ENCODE measurements at places on chromosomes 16 and 17. TPM values are rescaled to one million over a fixed set of nuclear protein-coding genes. Genes with fewer than 3 reads are reported as not detected.

- H3K4me3 ChIP-seq = no peak overlapping the region
- H3K36me3 ChIP-seq = no peaks in the 10 kb centered on the region
- no peaks in the 10 kb centered on the region for H3K4me1 ChIP-seq
Measured at GRCh38 chr17:15023589-15024336, 241.4 kb downstream of the PMP22 start.

GRCh38 chr17:44758414-44759085 is at the start of gene ADAM11:
Gene ADAM11, plus strand, starts transcription at chr17:44758988. Its CDS starts 212 bp downstream, at chr17:44759200.
- DNase-seq = no peak
- H3K4me3 ChIP-seq = no peak within 1 kb of the TSS
- H3K27ac ChIP-seq = no peak within 1 kb of the TSS

DNA sequence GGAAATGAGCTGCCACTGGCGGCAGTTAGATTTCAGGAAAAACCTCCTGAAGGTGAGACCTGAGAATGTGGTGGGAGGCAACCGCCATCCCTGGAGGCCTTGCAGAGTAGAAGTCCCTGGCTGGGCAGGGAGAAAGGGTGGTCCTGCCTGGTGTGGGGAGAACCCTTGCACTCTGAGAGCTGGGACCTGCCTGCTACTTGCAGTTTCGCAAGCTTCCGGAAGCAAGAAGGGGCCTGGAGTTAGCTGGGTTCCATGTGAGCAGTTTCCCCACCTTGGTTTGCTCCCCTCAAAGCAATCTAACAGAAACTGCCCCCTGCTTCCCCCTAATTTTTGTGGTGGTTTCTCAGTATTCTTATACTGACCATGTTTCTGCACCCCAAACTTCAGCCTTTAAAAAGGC is 6.5 kb downstream of the ZNF629 start:
- H3K27me3 ChIP-seq = no peaks in the 10 kb centered on the region
- H3K27ac ChIP-seq = no peak overlapping the region
- peaks cover 4% of the 10 kb centered on the region for H3K4me1 ChIP-seq
- no peak for DNase-seq

DNA sequence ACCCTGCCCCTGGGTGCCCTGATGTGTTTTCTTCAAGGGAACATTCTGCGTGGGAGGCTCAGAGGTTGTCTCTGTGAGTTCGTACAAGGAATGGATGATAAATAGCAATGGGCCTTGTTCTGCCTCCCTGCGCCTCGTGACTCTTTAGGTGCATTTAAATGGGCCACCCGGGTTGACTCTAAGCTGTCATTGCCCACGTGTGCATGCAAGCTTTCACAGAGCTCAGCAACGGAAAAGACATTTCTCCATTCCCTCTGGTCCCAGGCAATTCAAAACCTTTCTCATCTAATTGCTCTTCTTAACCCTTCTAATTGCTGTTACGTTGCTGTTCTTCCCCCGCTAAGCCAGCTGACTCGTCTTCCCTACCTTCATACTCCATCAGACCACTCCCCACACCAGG is 71.5 kb upstream of the SDK2 start:
- H3K4me1 ChIP-seq = peaks cover 15% of the 10 kb centered on the region

- no peaks in the 10 kb centered on the region for H3K27me3 ChIP-seq
- H3K27ac ChIP-seq = peak overlapping the region; percentile 68
- no peaks in the 10 kb centered on the region for H3K36me3 ChIP-seq
- H3K4me1 ChIP-seq = peaks cover 19% of the 10 kb centered on the region
- peak overlapping the region; percentile 59 for H3K4me3 ChIP-seq
Measured at GRCh38 chr17:7261379-7262191, 693 bp downstream of the CLDN7 start.

- no peaks in the 10 kb centered on the region for H3K27me3 ChIP-seq
- H3K36me3 ChIP-seq = no peaks in the 10 kb centered on the region
- DNase-seq = no peak
Measured at GRCh38 chr17:8726941-8727555, 17.6 kb downstream of the CCDC42 start.

DNA sequence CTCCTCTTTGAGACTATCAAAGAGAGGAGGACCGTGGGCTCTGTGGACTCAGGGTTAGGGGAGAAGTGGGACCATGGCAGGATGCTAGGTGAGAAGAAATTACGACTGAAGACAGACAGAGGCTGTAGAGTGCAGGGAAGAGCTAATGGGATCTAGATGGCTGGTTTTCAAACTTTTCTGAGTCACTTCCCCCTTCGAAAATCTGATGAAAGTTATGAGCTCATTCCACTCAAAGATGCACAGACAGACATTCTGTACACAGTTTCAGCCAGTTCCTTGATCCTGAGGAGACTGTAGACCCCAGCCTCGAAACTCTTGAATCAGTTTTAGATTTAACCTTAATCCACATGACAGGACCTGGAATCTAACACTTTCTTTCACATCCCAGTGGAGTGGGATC is 40.7 kb downstream of the RGS9 start:
- no peak overlapping the region for H3K4me3 ChIP-seq
- no peak for DNase-seq
- H3K36me3 ChIP-seq = no peaks in the 10 kb centered on the region

DHX38 gene
- 105 TPM for total RNA-seq

NUPR1 gene
- total RNA-seq = 0.11 TPM

FADS6 gene
- total RNA-seq = not detected

TMEM132E gene
- 0.10 TPM for total RNA-seq

OR1A1 gene
- not detected for total RNA-seq

SERPINF2 gene
- total RNA-seq = 1.4 TPM

NPIPB6 gene
- total RNA-seq = 4.0 TPM

Measured in naive thymus-derived CD4-positive, alpha-beta T cell (primary cell).